Stimulated activated CD8-positive, alpha-beta memory T cell treated with anti-CD3 and anti-CD28 coated beads, Interleukin-4, amount 100 ng/mL, for 1 hour (primary cell): ENCODE measurements at places on chromosomes 13 and 19.

DNA sequence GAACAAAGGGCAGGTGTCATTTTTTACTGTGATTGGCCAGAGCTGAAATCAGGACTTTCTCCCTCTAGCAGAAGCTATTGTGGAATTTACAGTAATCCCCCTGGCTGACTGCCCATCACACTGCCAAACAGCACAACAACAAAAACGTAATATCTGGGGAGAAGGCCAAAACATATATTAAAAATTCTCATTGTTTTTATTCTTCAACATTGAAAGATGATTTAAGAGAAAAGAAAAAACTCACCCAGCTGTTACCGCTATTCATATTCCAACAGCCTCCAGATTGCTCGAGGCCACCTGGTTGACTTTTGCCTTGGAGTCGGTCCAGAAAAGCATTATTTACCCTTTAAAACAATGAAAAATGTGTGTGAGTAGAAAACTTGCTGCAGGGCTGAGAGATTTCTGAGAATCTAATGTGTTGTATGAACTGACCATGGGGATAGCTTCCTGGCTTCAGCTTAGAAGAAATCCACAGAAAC is 97.2 kb downstream of the EPSTI1 start:
- DNase-seq: no peak

DNA sequence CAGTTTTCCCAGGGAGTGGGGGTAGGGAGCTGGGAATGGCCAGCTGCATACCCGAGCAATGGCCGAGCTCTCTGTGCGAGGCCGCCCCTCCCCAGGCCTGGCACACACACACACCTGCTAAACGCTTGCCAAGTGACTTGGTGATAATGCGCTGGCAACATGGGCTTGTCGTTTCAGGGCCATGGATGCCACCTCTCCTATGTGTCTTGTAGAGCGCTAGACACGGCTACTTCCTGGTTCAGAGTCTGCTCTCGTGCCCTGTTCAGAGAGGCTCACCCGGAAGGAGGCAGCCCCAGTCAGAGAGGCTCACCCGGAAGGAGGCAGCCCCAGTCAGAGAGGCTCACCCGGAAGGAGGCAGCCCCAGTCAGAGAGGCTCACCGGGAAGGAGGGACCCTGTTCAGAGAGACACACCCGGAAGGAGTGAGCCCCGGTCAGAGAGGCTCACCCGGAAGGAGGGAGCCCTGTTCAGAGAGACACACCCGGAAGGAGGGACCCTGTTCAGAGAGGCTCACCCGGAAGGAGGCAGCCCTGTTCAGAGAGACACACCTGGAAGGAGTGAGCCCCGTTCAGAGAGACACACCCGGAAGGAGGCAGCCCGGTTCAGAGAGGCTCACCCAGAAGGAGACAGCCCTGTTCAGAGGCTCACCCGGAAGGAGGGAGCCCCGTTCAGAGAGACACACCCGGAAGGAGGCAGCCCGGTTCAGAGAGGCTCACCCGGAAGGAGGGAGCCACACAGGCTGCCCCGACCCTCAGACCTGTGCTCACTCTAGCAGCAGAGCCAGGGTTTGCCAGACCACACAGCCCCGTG is 4.2 kb downstream of the ADPRHL1 start:
- DNase-seq: no peak

DNA sequence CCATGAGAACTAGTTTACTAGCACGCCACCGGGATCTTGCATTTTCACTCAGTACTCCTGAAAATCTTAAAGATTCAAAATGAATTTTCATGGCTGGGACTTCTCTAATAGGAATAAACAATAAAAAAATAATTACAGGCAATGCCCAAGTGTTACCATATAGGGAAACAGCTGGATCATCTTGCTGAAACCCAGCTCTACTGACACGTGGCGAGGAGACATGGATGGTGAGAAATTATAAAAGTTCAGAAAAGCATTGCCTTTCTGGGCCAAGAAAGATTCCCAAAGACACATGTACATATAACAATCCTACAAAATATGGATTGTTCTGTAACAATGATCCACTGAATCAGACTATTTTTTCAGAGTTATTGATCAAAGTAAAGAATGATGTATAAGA is 209.3 kb downstream of the RGCC start:
- DNase-seq: no peak

DNA sequence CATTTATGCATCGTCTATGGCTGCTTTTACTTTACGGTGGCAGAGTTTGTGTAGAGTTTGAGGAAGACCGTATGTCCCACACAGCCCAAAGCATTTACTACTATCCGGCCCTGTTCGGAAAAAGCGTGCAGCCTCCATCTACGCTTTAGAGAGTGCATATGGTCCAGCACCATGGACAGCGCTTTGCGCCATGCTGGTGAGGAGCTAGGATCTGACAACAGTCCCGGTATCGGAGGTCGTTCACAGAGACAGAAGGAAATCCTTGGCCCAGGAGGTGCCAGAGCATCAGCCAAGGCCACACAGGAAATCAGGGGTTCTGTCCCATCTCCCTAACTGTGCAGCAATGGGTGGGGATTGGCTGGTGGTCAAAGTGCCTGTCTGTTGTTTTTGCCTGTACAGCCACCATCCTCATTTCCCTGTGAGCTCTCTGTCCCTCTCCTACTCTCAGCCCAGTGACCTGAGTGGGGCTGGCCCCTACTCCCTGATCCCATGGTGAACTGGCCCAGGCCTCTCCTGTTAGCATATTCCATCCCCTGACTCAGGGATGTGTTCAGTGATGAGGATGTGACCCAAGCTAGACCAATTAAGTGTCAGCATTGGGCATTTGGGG is 16.2 kb upstream of the PRODH2 start:
- DNase-seq: peak; percentile 21

GRCh38 chr13:112880221-112880641 is 88.8 kb upstream of the MCF2L start:
- no peak for DNase-seq

DNA sequence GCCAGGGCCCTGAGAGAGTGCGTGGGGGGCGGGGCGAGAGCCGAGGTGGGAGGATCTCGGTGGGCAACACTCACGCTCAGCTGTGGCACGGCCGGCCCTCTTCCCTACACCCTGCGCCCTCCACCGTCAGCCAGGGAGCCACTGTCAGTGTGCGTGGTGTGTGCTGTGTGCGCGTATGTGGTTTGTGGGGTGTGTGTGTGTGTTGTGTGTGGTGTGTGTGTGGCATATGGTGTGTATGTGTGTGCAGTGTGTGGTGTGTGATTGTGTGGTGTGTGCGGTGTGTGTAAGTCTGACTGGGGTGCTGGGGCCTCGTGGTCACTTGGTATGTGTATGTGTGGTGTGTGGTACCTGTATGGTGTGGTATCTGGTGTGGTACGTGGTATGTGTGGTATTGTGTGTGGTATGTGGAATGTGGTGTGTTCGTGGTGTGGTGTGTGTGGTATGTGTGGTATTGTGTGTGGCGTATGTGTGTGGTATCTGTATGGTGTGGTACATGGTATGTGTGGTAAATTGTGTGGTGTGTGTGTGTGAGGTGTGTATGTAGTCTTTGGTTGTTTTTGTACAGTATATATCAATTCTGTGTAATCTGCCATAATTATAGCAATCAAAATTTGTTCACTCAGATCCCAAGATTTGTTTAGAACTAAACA is 5.1 kb downstream of the GRK1 start:
- DNase-seq: no peak

- no peak for DNase-seq
These were observed at the start of gene MCEMP1 for GRCh38 chr19:7676854-7677253. TSS of gene MCEMP1 (plus strand) at chr19:7677090. CDS start at chr19:7677121, 31 bp downstream.
